NCI-H460 (cell line): ENCODE measurements at places on chromosomes 11 and 22.

DNA sequence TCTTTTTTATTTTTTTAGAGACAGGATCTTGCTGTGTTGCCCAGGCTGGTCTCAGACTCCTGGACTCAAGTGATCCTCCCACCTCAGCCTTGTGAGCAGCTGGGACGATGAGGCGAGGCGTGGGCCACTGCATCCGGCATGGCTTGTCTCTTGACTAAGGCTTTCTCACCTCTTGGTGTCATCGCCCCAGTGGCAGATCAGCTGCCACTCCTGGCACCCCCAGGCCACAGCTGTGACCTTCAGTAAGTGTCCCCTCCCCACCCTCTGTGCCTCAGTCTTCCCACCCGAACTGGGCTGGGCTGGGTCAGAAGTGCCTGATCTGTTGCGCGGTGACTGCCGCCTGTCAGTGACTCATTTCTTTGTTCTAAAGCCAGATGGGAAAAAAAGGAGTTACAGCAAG is 3.6 kb downstream of the SYNGR1 start:
- no peak for DNase-seq

DNA sequence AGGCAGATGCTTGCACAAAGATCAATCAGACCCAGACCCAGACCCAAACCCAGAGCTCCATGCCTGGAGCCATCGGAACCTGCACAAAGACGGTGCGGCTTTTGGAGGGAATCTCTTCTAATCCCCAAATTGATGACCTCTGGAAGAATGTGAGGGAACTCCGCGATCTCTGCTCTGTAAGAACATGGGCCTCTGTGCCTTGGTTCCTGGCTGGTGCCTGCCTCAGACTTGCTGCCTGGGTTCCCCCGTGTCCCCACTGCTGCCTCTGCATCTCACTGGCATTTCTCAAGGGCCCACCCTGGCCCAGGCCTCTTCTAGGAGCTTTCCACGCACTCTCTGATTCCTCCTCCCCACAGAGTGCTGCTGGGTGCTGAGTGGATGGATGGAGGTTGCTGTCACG is 1044.4 kb downstream of the TBC1D22A start:
- no peak for DNase-seq

DNA sequence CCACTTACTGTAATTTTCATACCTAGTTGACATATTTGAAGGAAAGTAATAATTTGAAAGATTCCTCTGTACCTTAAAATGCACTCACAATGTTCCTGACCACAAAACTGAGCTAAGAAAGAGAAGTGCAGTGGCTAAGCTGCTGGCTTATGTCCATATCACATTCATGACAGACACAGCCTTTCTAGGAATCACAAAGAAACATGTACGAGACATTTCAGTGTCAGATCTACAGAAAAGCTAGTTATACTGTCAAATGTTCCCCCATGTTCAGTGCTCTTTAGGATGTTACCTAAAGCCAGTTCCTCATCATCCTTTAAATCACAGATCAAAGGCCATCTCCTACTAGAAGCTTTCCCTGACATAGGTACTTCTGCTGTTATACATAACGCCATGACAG is 142.2 kb upstream of the C11orf58 start:
- no peak for DNase-seq

GRCh38 chr11:95697614-95698408 is 91.8 kb downstream of the FAM76B start:
- DNase-seq: no peak

DNA sequence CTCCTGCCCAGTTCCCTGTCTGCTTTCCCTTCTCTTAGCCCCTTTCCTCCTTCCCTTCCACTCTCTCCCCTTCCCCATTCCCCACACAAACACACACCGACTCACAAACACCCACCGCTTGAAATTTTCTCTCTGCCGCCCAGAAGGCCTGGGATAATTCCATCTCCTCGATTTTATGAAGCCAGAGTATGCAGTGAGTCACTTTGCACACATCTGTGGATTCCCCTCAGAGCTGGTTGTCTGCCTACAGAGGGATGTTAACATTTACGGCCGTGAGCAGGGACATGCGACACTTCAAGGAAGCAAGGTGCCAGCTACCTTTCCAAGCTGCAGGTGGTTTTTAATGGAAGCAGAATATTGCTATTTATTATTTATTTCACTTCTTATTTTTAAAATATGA is 332.0 kb downstream of the TENM4 start:
- DNase-seq: no peak

DNA sequence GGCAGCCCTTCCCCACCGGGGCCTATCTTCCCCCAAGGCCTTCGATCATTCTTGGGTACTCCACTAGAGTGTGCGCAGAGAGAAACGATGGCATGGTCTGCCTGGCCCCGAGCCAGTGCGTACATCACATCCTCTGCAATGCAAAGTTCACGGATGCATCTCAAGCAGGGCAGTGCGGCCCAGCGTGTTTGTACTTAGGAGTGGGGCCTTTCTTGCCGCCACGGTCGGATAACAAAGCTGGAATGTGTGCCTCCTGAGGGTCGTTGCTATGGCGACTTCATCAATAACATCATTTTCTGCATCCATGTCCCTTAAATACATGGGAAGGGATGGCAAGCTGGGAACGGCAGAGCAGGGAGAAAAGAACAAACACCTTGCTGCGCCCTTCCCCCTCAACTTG is 73.9 kb downstream of the SCUBE1 start:
- no peak for DNase-seq

GRCh38 chr22:36329254-36330078 is 58.3 kb downstream of the MYH9 start:
- no peak for DNase-seq

GRCh38 chr11:976431-977160 is 50.9 kb downstream of the AP2A2 start:
- no peak for DNase-seq

- DNase-seq: no peak
Observed at GRCh38 chr11:31521497-31522150, 12.1 kb downstream of the ELP4 start.

GRCh38 chr22:44179196-44179988 is 1.3 kb upstream of the PARVG start:
- DNase-seq: no peak

DNA sequence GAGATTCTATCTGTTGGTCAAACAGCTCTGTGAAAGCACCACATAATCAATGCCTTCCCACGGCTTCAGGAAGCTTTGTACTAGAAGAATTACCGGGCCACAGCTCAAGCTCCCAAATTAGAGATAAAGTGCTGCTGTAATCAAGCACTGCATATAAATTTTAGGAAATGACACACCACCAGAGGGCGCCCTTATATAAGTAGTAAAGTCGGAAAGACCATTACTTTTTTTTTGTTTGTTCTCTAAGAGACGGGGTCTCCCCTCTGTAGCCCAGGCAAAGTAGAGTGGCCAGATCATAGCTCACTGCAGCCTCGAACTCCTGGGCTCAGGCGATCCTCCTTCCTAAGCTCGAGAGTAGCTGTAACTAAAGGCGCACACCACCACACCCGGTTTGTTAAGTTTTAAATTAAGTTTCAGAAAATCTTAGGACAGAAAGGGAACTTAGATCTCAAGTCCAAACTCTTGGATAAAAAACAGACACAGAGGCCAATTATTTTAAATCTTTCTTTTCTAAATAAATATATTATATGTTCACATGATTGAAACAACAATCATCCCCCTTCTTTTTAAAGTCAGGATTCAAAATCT is 32.6 kb downstream of the PRCP start:
- DNase-seq: peak; percentile 49

DNA sequence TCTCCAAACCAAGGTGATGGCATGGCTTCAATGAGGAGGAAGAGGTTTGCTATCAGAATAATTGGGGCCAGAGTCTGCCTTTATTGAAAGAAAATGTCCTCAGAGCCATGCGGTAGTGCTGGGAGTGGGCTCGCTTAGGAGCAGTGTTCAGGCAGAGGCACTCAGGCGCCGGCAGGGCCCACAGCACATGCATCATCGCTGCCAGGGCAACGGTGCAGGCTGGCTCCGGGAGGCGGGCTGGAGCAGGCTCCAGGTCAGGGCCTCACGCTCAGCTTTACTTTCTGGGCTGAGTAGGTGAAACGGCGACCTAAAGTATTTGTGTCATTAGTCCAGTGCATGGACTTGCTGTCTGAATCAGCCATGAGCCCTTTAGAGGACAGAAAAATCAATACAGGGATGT is 169.9 kb upstream of the CCDC90B start:
- no peak for DNase-seq

DNA sequence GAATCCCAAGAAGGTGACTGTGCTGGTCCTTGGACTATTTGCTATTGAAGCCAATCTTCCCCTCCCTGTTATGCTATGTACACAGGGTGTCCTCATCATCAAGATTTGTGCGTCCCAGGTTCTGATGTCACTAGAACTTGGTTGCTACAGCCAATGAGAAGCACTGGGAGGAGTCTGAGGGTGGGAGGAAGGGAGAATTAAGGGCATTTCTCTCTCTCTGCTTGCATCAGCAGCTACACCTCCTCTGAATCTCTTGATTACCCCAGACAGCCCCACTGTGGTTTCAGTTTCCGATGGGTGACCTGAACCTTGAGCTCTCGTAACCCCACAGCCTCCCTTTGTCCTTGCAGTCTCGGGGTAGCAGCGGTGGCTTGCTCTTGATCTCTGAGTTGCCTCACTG is 212.4 kb upstream of the SESN3 start:
- DNase-seq: no peak

DNA sequence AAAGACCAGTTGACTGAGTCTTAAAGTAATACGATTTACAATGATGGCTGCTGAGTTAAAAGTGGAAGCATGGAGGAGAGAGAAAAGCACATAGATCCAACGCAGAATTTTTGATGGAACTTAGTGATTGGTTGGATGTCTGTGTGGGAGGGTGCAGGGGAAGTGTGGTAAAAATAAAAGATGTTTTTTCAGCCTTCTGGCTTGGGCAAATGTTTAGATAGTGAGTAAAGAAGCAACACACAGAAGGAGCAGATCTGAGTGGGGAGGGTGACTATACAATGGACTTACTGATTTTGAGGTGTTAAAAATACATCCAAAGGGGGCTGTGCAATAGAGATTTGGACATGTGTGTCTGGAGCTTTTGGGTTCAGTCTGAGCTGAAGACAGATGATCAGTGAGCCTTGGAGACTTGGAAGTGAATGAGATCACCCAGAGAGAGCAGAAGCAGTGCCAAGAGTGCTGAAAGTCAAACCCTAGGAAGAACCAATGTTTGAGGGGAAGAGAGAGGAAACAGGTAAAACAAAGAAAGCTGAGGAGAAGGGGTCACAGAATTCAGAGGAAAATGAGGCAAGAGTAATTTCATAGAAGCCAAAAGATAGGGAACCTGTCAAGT is 8.6 kb downstream of the GRIA4 start:
- DNase-seq: no peak

- DNase-seq: no peak
Observed at GRCh38 chr22:19789406-19789805, 28.8 kb downstream of the TBX1 start.

DNA sequence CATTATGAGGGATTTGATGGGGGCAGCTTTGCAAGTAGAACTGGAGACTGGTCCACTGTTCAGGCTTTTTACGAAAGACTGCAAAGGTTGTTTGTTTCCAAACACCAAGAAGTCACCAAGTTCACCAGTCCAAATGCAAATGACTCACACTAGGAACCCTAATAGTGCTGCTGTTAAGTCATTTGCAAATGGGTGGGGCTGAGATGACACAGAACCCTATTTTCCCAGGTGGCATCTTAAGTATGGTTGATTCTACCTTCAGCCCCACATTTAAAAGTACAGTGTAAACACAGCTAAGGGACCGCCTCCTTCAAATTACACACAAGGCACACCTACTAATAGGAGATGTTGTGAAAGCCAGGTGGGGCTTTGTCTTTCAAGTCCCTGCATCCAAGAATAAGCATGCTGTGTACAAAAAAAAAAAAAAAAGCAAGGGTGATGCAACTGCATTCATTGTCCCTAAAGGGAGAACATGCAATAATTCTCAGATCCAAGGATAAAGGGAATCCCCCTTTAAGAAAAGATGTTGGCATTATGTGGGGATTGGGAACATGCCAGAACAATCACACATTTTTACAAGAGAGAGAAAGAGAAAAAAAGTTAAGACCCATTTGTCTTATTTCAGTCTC is 27.3 kb downstream of the BDNF start:
- DNase-seq: no peak

DNA sequence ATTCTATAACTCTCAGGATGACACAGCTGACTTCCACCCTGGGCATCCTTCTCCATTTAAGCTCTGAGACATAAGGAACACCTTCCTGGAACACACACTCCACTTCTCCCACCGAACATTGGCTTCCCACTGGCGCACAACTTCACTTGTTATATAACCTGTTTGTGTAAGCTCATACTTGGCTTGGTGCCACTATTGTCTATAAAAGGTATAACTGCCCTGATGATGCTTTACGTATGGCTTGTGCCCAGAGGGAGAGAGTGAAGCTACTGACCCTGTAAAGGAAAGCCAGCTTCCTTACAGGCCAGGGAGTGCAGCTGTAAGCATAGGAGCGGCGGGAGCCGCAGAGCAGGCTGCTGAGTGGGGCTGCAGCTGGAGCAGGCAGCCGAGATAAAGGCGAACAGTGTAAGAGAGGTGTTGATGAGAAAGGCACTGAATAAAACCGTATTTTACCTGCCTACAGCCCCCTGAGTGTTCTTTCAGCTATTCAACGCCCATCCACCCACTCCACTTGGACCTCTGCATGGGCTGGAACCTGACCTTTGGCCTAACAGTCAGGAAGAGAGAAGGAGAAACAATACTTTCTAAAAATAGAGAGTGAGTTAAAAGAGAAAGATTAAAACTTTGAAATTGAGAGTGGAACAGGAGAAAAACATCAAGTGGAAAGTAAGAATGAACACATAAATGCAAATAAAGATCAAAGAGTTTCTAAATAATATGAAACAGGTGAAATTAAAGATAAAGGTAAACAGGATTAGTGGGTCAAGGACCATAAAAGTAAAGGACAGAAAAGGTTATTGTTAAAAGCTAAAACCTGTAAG is 252.1 kb upstream of the ARHGAP42 start:
- DNase-seq: no peak

DNA sequence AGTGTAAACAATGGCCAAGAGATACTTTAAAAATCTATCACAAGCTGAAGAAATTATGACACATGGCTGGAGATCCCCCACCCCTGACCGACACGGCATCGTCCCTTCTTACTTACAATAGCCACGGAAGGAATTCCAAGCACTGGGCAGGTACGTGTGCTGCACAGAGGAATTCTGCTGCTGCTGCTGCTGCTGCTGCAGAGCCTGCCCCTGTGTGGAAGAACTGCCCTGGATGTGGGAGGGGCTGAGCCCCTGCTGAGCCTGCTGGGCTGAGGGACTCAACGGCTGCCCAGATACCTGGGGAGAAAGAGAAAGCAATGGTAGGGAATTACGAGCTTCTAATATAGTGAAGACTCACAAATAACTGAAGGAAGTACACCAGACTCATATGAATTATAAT is 15.0 kb upstream of the NFRKB start:
- DNase-seq: no peak
